ENCODE measurements at places on chromosomes 11 and 22. TPM values are rescaled to one million over a fixed set of nuclear protein-coding genes. Genes with fewer than 3 reads are reported as not detected.

The SMC1B gene
- total RNA-seq: not detected

The ZNF280B gene
- 4.6 TPM for total RNA-seq

The YPEL4 gene
- total RNA-seq: 0.28 TPM

The MS4A12 gene
- not detected for total RNA-seq

The OR51B2 gene
- not detected for total RNA-seq

The ACAD8 gene
- total RNA-seq: 21.0 TPM

The C11orf87 gene
- total RNA-seq: not detected

The PACSIN3 gene
- 22.1 TPM for total RNA-seq

The MUC15 gene
- not detected for total RNA-seq

The MUC2 gene
- total RNA-seq: not detected

The F2 gene
- total RNA-seq: not detected

The RELA gene
- total RNA-seq: 76.4 TPM

The SOX6 gene
- total RNA-seq: 18.4 TPM

The CNTN5 gene
- not detected for total RNA-seq

DNA sequence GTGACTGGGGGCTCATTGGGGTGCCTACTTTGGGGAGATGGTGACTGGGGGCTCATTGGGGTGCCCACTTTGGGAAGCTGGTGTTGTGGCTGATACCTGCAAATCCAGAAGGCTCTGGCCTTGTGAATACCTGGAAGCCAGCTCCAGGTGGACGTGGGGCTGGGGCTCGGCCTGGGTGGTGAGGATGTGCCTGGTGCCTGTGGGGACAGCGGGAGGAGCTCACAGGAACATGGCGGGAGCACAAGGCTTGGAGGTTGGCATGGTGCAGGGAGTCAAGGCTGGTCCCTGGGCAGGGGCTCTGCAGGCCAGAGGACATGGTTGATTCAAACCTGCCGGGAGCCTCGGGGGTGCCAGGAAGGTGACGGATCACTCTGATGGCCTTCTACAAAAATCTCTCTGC is 1165.7 kb downstream of the BRD1 start:
- no peak for DNase-seq

DNA sequence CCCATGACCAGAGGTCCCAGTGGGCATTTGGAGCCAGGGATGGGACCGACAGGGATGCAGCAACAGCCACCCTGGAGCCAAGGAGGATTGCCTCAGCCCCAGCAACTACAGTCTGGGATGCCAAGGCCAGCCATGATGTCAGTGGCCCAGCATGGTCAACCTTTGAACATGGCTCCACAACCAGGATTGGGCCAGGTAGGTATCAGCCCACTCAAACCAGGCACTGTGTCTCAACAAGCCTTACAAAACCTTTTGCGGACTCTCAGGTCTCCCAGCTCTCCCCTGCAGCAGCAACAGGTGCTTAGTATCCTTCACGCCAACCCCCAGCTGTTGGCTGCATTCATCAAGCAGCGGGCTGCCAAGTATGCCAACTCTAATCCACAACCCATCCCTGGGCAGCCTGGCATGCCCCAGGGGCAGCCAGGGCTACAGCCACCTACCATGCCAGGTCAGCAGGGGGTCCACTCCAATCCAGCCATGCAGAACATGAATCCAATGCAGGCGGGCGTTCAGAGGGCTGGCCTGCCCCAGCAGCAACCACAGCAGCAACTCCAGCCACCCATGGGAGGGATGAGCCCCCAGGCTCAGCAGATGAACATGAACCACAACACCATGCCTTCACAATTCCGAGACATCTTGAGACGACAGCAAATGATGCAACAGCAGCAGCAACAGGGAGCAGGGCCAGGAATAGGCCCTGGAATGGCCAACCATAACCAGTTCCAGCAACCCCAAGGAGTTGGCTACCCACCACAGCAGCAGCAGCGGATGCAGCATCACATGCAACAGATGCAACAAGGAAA is 27.3 kb upstream of the L3MBTL2 start:
- DNase-seq: no peak

GRCh38 chr11:17547932-17548331 is 873 bp downstream of the OTOG start:
- no peak for DNase-seq

DNA sequence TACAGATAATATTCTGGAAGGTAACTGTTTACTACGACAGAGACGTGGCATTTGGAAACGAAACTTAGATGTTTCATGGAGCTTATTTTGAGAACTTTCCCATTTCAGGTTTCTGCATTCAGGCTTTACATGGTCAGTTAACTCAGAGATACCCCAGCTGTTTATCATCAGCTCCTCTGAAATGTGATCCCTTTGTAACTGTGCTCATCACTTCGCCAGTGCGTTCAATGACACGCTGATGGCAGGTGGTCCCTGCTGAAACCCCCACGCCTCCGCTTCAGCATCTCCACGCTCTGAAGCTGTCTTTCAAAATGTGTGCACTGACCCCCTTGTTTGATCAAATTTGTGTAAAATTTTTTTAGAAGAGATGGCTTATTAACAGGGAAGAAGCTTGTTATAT is 30.5 kb downstream of the ALG12 start:
- no peak for DNase-seq

GRCh38 chr11:56013805-56014204 is 13.6 kb upstream of the OR5AS1 start:
- DNase-seq: no peak

DNA sequence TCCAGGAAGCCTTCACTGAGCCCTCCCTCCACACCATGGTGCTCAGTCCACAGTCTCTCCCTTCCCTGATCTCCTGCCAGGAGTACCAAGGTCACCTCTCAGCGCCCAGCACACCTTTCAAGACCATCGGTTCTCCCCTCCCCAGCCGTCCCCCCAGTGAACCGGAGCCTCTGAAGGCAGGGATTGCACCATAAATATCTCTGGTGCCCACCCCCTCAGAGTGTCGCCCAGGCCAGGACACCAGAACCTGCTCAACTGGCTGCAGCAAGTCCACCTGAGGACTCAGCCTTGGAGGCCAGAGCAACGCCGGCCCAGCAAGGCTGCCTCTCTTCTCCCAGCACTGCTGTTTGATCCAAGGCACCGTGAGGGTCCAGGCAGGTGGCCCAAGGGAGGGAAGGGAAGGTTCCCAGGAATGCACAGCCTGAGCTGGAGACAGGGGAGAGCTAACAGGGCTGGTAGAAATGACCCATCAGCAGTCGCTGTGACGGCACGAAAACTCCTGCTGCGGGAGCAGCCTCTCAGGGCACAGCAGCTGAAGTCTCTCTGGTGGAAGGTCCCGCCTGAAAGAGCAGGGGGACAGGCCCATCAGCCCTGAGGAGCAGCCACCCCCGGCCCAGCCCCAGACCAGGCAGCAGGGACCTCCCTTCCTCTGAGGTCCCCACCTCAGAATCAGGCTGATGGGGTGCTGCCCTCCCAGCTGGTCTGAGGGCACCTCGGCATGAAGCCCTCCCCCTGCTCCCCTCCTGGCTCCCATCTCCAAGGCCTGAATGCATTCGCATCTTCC is 80.3 kb downstream of the BUD13 start:
- DNase-seq: no peak

GRCh38 chr22:28768701-28769393 is 3.6 kb upstream of the CCDC117 start:
- DNase-seq: no peak

DNA sequence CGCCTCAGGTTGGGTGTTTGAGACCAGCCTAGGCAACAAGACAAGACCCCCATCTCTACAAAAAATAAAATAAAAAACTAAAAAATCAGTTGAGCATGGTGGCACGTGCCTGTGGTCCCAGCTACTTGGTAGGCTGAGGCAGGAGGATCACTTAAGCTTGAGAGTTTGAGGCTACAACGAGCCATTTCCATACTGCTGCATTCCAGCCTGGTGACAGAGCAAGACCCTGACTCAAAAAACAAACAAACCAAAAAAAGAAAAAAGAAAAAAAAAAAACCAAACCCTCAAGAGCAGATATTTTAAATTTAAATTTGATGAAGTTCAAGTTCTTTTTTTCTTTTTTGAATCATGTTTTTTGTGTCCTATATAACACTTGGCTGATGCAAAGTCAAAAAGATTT is 7.2 kb upstream of the CCDC83 start:
- DNase-seq: no peak

DNA sequence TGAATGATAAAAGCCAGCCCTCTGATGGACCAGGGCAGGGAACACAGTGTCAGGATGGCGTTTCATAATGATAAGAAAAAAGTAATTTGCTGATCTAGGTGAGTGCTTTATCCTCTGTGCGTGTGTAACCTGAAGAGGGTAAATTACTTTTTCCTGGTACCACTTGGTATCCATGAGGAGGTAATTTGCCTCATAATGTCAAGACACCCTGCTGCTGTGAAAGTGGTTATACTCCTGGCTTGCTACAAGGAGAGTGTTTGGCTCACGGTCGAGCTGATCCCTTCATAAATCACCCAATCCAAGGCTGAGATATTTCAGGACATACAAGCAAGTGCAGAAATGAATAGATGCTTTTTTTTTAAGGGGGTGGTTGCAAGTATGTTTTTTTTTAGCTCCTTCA is 207.2 kb upstream of the PGR start:
- DNase-seq: no peak

GRCh38 chr22:23237201-23237798 is 57.0 kb downstream of the BCR start:
- no peak for DNase-seq

DNA sequence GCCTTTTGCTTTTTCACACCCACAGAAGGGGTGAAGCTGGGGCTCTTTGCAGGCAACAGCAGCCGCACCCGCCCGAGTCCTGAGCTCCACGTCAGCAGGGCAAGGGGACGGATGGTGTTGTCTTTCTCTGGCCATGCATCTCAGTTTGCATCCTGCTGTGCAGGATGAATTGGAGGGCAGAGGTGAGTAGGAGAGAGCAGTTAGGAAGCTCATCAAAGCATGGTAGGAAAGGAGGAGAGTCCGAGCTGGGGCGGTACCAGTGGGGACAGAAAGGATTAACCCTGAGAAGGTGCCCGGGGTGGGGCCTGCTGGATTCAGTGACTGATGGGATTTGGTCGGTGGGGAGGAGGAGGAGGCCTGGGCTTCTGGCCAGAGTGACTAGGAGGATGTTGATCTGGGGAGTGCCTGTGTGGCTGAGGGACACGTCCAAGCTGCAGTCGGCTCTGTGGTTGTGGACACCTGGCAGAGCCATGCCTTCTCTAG is 14.6 kb downstream of the FAM83F start:
- DNase-seq: no peak

DNA sequence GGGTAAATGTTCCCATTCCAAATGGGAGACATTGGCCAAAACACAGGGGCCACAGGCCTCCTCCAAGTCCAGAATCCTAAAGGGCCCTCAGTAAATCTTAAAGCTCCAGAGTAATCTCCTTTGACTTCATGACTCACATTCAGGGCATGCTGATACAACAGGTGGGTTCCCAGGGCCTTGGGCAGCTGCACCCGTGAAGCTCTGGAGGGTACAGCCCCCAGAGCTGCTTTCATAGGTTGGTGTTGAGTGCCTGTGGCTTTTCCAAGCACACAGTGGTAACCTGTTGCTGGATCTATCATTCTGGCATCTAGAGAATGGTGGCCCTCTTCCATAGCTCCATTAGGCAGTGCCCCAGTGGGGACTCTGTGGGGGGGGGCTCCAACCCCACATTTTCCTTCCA is 54.0 kb downstream of the NELL1 start:
- DNase-seq: no peak

DNA sequence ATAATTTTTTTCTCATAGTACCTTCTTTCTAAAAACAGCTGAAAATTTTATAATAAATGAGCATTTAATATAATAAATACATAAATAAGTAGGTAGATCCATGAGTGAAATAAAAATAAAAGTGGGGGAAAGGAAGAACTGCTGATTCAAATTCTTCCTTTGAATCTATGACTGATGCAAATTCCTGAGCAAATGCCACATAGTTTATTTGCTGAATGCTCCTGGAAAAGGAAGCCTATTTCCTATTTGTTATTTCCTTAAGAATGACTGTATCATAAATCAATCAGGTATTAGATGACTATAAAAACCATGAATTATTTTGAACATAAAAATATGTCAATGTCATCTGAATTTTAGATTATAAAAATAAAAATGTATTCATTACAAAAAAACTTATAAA is 16.6 kb downstream of the BTBD10 start:
- no peak for DNase-seq

GRCh38 chr22:49209452-49210195 is 618.0 kb downstream of the BRD1 start:
- DNase-seq: no peak

GRCh38 chr22:45285263-45286058 is 712 bp downstream of the UPK3A start:
- no peak for DNase-seq

- no peak for DNase-seq
Measured at GRCh38 chr11:79156031-79156430, 284.8 kb downstream of the TENM4 start.

DNA sequence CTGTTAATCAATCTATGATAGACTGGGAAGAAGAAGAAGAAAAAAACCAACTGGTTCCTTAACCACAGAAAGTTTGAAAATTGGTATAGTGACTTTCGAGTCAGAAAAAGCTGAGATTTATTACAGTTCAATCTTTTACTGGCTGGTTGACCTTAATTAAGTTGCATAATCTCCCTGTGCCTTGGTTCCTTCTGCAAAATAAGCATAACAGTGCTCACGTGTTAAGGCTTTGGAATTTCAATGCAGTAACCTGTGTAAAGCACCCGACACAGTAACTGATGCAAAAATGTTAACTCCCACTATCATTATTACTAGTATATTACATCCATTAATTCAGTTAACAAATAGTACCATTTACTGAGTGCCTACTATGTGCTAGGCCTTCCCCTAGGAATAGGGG is 22.6 kb upstream of the E2F8 start:
- no peak for DNase-seq
